ENCODE measurements at places on chromosomes 7 and 10.

DNA sequence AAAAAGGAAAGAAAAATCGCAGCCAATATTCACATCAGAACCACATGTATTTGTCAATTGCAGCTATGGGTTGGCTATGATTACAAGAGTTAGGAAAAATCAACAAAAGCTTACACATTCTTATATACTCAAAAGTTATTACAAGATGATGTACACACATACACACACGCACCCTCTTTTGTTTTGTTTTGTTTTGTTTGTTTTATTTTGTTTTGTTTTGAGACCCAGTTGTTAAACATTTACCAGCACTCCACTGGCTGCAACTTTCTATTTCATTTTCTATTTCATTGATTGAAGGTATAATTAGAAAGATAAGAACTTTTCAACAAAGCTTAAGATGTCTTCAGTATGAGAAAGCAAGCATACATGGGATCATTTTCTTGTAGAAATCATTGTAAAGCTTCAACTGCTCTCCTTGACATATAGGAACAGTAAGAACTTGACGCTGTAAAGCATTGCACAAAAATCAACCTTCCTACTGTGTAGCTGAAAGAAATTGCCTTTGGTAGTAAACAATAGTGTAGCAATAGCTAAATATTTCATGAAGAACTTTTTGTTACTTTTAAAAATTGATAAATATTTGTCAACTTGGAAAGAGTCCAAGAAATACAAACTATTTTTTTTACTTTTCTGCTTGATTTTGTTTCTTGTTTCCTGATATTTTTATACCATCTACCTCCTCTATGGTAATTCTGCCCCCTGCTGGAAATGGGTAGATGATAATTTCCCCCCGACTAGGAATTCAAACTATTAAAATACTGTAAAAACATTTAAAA is 205.9 kb downstream of the MBL2 start:
- H3K27me3 ChIP-seq = no peaks in the 10 kb centered on the region
- no peak overlapping the region for H3K27ac ChIP-seq
- no peak for DNase-seq
- no peaks in the 10 kb centered on the region for H3K4me1 ChIP-seq
- no peak overlapping the region for H3K4me3 ChIP-seq

GRCh38 chr7:150787321-150788281 is 12.6 kb downstream of the TMEM176B start:
- no peaks in the 10 kb centered on the region for H3K27me3 ChIP-seq
- peak overlapping the region; percentile 71 for H3K27ac ChIP-seq
- peaks cover 39% of the 10 kb centered on the region for H3K4me1 ChIP-seq
- H3K4me3 ChIP-seq = no peak overlapping the region
- no peaks in the 10 kb centered on the region for H3K36me3 ChIP-seq

DNA sequence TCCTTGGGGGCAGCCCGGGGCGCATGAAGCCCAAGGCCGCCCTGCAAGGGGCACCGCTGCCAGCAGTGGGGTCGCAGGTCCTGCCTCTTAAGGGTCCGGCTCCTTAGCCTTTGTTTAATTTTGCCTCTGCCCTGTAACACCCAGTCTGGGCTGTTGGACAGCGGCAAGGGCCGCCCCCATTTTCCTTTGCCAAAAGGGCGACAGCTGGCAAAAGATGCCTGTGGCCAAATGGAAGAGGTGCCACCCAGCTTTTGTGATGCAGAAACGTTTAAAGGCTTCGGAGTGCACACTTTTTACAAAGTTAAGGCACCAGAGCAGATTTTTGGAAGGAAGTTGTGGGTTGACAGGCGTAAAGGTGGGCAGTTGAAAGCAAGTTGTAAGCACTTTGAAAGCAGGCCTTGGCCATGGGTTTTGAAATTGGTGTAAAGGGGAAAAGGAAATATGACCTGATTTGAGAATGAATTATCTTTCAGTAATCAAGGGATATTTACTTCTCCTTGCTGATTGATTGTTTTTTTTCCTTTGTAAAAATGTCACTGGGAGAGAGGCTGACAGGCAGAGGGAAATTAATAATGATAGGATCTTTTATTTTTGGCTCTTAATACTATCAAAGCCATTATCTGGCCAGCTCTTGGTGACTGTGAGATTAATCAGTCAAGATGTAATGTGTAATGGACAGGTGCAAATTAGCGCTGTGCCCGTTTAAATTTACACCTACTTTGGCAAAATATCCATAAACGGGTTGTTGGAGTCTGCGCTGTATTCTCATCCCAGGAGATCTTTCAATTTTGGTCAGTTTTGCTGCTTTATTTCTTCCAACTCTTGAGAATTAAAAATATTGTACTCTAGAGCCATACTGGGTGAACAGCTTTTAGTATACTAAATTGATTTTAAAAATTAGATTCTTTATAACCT is 1.2 kb downstream of the CASD1 start:
- peak overlapping the region; percentile 84 for H3K4me3 ChIP-seq
- DNase-seq = peak; percentile 46
- H3K36me3 ChIP-seq = no peaks in the 10 kb centered on the region
- no peaks in the 10 kb centered on the region for H3K27me3 ChIP-seq
- H3K4me1 ChIP-seq = peaks cover 47% of the 10 kb centered on the region

DNA sequence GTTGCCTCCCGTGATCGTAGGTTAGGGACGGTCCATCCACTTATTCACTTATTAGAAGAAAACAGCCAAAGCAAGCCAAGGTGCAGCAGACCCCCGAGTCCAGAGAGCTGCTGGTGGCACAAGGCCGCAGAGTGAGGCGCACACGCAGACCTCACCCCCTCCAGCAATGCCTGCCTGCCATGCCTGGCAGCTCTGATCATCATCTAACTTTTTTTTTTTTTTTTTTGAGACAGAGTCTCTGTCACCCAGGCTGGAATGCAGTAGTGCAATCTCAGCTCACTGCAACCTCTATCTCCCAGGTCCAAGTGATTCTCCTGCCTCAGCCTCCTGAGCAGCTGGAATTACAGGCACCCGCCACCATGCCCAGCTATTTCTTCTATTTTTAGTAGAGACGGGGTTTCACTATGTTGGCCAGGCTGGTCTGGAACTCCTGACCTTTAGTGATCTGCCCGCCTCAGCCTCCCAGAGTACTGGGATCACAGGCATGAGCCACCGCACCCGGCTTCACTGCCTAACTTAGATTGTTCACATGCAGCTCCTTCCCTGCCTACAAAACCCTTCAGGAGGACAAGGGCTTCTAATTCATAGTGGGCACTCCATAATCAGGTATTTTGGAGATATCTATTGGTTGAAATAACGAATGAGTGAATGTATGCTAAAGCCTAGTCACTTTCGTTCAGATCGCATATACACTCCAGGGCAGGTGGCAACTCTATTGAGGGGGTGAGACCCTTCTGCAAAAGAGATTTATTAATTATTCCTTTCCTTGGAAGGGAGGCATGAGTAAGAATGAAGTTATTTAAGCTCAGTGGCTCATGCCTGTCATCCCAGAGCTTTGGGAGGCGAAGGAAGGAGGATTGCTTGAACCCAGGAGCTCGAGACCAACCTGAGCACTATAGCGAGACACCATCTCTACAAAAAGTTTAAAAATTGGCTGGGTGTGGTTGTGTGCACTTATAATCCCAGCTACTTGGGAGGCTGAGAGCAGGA is 15.9 kb downstream of the TRIM56 start:
- no peaks in the 10 kb centered on the region for H3K27me3 ChIP-seq
- H3K4me3 ChIP-seq = no peak overlapping the region
- no peaks in the 10 kb centered on the region for H3K36me3 ChIP-seq
- H3K27ac ChIP-seq = peak overlapping the region; percentile 73
- peaks cover 26% of the 10 kb centered on the region for H3K4me1 ChIP-seq
- DNase-seq = no peak

GRCh38 chr10:58873161-58873560 is 303.3 kb upstream of the PHYHIPL start:
- no peak overlapping the region for H3K4me3 ChIP-seq
- H3K27me3 ChIP-seq = no peaks in the 10 kb centered on the region
- H3K27ac ChIP-seq = no peak overlapping the region
- H3K36me3 ChIP-seq = no peaks in the 10 kb centered on the region
- no peaks in the 10 kb centered on the region for H3K4me1 ChIP-seq

DNA sequence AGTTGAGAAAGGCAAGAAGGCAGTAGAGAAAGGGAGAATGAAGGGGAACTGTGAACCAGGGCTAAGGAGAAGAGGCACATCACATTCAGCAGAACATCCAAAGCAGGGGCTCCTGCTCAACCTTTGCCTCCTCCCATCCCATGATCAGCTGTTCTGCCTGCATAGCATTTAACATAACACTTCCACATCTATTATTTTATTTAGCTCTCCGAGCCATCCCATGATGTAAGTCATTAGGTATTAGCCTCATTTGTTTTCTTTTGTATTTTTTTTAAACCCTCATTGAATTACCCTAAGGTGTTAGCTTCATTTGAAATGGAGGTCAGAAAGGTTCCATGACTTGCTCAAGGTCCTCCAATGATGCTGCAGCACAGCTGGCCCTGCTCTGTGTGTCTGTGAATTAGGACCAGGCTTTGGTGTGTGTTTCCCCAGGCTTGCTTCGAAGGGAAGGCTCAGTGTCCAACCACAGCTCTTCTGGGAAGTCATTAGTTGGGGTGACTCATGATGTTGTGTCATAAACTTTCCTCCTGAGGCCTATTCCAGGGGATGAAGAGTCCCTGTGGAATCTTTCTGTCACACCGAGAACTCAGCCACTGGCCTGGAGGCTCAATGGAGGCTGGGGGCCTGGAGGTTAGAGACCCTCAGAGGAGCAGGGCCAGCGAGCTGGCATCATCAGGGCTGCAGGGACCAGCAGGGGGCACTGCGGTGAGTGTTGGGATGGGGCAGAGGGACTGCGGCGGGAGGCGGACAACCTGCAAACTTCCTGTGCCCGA is 16.5 kb downstream of the NPFFR1 start:
- no peaks in the 10 kb centered on the region for H3K27me3 ChIP-seq
- peak; percentile 48 for DNase-seq
- H3K27ac ChIP-seq = no peak overlapping the region
- no peak overlapping the region for H3K4me3 ChIP-seq

DNA sequence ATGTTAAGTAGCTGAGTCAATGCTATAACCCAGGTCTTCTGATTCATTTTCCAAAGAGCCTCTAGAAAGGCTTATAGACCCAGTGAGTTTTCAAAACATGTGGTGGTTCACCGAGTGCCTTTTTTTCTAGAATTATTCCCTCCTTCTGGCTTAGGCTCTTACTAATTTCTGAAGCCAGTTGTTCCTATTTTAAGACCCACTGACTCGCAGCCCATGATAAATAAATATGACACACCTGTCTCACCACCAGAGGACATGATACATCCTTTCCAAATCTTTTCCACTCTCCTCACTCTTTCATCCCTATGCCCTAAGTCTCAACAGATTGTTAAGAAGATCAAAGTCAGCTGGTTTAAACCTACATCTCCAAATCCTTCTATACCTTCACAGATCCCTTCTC is 126.0 kb upstream of the WNT16 start:
- H3K27me3 ChIP-seq = no peaks in the 10 kb centered on the region
- H3K4me3 ChIP-seq = no peak overlapping the region
- no peak for DNase-seq
- H3K36me3 ChIP-seq = no peaks in the 10 kb centered on the region
- H3K27ac ChIP-seq = no peak overlapping the region

DNA sequence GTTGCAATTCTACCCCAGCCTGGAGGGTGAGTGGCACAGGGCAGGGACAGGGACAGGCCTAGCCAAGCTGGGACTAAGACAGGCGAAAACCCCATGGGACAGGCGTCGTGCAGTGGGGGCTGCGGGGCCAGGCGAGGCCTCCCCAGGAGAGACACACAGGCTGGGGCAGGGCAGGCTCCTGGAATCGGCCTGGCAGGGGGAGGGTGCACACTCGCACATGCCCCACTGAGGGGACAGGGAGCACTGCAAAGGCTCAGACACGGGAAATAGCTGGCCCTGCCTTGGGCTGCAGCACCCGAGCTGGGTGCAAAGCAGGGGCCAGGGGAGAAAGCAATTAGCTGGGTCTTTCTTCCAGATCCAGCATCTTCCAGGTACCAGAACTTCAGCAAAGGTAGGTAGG is 10.4 kb downstream of the LAT2 start:
- H3K4me3 ChIP-seq = no peak overlapping the region
- H3K36me3 ChIP-seq = peaks cover 10% of the 10 kb centered on the region
- no peak for DNase-seq

DNA sequence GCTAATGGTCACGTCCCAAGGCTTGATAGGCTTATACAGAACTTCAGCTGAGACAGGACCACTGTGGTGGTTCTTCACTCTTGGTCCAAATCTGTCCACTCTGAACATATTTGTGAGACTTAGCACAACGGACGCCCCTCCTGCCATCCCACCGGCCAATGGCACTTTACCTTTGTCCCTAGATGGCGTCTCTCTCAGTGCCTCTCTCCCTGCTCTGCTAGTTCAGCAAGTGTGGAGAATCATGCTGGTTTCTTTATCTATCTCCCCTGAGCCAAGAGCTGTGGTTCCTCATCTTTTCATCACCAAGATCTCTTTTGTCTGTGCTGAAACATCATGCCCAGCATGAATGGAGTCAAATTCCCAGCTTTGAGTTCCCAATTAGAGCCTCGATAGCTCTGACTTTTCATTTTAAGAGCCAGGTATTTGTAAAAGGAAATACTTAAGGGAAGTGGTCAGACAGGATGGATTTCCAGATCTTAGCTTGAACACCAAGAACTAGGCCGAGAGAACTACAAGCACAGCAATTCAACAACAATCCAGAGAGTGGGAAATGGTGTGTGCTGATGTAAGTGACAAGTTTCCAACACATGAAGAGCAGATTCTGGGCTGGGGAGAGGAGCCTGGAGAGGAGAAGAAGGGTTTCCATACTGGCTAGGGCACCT is 69.5 kb downstream of the ZNF800 start:
- no peaks in the 10 kb centered on the region for H3K27me3 ChIP-seq
- H3K36me3 ChIP-seq = no peaks in the 10 kb centered on the region
- no peaks in the 10 kb centered on the region for H3K4me1 ChIP-seq
- no peak for DNase-seq

DNA sequence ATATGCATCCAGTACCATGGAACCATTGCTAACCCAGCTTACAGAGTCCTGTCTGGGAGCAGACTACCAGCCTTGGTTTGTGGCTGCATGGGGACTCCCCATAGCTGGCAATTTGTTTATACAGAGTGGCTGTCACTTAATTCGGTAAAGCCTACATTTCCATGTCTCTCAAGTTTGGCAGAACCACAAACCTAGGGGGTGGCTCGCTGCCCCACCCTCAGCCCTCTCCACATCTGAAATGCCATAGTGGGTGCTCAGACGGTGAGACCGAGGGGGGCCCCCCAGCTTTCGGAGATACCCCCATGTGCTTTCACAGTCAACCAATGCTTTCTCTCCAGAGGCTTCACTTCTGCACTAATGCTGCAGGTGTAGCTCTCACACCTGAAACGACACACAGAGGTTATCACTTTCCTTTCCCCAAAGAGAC is 75.5 kb upstream of the KAT6B start:
- H3K27me3 ChIP-seq = no peaks in the 10 kb centered on the region
- H3K36me3 ChIP-seq = no peaks in the 10 kb centered on the region
- DNase-seq = no peak

DNA sequence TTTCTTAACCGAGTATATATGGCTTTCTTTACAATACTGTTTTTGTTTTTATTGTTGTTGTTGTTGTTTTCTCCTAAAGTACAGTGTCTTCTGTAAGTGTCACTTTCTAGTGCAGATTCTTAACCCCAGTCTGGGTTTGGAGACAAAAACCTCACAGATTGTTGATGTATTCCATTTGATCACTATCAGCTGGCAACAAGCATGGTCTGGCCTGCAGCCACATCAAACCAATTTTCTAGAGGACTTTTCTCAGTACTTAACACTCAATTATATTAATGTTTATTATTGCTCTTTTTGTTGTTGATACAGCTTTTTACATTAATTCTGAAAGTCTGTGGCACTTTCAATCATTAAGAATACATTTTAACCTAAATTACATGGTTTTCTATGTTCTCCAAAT is 17.1 kb downstream of the LRRN3 start:
- H3K27me3 ChIP-seq = no peaks in the 10 kb centered on the region
- H3K4me3 ChIP-seq = no peak overlapping the region
- no peaks in the 10 kb centered on the region for H3K36me3 ChIP-seq
- no peak overlapping the region for H3K27ac ChIP-seq

All from upper lobe of left lung (tissue), 6 donors.